ENCODE measurements at places on chromosomes 3 and 15.
A peak's percentile ranks its signal among the peaks of the same experiment; 100 is the strongest.

GRCh38 chr15:77647961-77648360 lies 15.2 kb upstream of the LINGO1 start:
- no peak for DNase-seq

DNA sequence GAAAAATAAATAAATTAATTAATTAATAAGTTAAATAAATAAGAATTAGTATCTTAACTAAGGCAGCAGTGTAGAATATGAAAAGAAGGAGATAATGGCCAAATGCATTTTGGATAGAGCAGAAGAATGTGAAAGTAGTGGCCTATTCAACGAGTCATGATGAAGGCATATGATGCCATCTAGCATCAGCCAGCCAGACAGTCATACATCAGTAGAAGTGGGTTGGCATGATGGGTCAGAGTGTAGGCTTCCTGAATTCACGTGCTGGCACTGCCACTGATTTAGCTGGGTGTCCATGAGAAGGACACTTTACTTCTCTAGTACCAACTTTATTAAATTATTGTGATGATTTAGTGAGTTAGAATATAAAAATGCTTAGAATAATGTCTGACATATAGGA lies 256.1 kb upstream of the ARPP21 start:
- no peak for DNase-seq

- DNase-seq = no peak
Measured at GRCh38 chr15:64634027-64634426, 141.4 kb downstream of the RBPMS2 start.

DNA sequence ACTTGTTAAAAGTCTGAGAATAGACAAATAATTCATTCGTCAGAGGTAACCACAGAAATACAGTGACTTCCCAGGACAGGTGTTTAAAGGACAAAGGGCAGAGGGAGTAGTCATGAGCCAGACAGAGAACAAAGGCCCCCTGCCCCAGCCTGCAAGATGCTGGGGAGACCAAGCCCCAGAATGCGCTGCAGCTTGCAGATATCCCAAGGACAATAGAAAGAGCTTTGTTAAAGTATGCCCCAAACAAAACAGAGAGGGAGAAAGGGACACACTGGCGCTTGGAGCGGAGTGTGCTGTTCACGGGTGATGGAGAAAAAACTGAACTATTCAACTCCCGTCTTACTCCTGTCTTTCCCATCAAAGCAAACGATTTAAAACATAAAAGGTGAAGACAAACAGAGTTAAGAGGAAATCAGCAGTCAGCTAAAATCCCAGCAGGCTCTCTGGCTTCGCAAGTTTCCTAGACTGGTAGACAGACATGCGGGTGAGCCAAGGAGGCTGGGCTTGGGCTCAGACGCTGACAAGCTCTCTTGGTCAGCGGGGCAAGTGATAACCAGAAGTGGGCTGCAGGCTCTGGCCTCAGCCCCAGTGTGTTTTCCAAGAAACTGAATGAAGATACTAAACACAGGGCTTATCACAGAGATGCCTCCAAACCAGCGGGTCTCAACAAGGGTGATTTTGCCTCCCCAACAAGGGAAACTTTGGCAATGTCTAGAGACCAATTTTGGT lies 130.1 kb downstream of the UACA start:
- no peak for DNase-seq

DNA sequence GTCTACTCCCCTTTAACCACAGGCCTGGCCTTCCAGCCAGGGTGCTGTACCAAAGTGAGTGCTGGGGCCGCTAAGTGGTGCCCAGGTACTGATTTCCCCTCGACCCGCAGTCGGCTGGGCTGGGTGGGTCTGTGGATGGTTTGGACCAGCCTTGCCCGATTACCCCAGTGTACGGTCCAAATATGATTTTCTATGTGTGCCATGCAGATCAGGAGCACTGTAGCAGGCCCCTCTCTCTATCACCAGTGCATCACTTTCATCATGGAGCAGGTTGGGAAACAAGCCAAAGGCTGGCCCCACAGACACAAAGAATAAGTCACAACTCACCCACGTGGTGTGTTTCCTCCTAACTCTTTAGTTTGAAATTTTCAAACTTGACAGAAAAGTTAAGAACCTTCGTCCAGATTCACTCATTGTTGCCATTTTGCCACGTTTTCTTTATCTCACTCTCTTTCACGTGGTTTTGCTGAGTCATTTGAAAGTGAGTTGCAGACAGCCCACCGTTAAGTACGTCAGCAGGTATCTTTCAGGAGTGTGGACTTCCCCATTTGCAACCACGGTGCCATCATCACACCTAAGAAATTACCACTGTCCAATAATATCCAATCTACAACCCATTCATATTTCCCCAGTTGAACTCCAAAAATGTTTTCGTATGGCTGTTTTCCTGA lies 37.0 kb downstream of the ZNF710 start:
- no peak for DNase-seq

GRCh38 chr3:3599016-3599415 lies 200.2 kb upstream of the LRRN1 start:
- no peak for DNase-seq

- peak; percentile 91 for DNase-seq
Measured at GRCh38 chr15:67109141-67110034, 44.0 kb downstream of the SMAD3 start.

GRCh38 chr3:72698154-72698917 lies 149.9 kb downstream of the SHQ1 start:
- no peak for DNase-seq

DNA sequence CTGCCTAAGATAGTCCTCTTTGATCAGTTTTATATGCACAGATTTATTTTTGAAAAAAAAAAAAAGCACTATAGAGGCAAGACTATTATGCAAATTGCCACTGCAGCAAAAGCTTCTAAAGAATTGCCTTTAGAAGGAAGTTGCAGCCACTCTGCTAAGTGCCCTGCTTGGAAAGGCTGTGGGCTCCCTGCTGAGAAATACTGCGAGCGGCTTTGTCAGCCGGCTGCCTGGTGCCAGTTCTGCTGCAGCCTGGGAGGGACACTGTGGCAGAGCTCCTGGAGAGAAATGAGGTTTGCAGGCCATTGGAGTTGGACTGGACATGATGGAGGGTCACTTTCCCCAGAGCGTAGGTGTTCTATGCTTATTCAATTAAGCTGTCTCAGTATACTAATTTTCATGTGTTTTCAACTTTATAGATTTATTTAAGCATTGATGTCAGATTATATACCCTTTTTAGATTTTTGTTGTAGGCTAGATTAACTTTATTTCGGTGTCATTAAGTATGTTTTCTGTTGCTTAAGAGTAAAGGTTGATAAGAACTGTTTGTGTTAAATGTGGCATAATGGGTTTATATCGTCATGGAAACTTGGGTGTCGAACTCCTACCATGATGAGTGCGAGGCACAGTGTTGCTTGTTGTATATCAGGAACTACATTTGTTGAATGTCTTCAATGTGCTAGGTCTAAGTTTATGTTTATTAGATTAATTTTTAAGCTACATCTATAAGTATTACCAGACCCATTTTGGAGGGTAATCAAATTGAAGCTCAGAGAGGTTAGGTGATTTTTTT lies 6.6 kb downstream of the MAP2K5 start:
- no peak for DNase-seq

GRCh38 chr3:15310491-15311370 lies 21.7 kb downstream of the SH3BP5 start:
- peak; percentile 8 for DNase-seq

DNA sequence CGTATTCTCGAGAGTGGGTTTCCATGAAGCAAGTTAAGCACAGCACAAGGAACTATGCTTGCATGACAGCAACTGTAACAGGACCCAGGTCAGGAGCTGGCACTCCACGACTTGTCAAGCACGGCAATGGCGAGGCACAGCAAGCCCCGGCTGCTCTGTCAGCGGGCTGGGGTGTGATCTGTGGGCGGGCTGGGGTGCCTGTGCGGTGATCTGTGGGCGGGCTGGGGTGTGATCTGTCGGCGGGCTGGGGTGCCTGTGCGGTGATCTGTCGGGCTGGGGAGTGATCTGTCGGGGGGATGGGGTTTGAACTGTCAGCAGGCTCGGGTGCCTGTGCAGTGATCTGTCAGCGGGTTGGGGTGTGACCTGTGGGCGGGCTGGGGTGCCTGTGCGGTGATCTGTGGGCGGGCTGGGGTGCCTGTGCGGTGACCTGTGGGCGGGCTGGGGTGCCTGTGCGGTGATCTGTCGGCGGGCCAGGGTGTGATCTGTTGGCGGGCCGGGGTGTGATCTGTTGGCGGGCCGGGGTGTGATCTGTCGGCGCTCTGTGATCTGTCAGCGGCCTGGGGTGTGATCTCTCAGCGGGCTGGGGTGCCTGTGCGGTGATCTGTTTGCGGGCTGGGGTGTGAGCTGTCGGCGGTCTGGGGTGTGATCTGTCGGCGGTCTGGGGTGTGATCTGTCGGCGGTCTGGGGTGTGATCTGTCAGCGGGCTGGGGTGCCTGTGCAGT lies 205.7 kb downstream of the XXYLT1 start:
- DNase-seq = peak; percentile 71

GRCh38 chr15:68413363-68414205 lies 18.4 kb downstream of the ITGA11 start:
- DNase-seq = no peak

- no peak for DNase-seq
Measured at GRCh38 chr3:145849115-145849514, 311.9 kb downstream of the PLOD2 start.

DNA sequence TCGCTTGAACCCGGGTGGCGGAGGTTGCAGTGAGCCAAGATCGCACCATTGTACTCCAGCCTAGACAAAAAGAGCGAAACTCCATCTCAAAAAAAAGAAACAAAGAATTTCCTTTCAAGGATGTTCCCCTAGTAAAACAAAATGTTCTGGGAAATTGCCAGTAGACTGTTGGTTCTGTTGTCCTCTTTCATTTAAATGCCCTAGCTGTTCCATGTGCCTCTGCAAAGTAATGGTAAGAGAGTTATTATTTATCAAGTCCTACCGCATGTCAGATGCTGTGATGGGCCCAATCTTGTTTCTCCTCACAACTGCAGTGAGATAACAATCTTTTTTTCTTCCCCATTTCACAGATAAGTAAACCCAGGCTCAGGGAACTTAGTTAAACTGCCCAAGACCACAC lies 254.3 kb upstream of the TPM1 start:
- no peak for DNase-seq

GRCh38 chr3:34175636-34176176 lies 377.3 kb downstream of the PDCD6IP start:
- no peak for DNase-seq

DNA sequence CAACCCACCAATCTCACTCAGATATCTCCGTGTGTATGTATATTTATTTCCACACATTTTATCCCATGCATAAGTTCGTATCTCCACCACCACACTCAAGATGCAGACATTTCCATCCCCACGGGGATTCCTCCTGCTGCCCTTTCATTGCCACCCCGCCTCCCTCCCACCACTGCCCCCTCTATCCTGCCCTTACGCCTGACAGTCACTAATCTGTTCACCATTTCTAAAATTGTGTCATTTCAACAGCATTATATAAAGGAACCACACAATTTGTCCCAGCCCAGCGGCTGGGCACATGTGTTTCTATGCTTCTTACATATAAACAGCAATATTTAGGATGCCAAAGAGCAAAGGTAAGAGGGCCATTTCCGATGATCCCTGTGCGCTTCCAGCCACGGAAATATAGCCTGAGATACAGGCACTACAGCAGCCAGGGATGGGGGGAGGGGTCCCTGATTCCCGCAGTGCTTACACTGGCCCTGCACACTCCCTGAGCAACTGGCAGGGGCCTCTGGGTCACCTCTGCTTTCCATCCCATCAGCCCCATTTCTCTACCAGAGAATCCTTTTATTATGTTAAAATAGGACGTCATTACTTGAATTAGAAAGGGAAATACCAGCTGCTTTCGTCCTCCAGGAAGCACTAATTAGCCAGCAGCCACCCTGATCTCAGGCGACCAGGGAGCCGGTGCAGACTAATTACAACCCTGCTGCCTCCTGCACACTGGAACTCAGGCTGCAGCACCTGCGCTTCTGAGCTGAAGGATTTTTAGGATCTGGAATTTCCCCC lies 372.0 kb upstream of the ATP10A start:
- no peak for DNase-seq

DNA sequence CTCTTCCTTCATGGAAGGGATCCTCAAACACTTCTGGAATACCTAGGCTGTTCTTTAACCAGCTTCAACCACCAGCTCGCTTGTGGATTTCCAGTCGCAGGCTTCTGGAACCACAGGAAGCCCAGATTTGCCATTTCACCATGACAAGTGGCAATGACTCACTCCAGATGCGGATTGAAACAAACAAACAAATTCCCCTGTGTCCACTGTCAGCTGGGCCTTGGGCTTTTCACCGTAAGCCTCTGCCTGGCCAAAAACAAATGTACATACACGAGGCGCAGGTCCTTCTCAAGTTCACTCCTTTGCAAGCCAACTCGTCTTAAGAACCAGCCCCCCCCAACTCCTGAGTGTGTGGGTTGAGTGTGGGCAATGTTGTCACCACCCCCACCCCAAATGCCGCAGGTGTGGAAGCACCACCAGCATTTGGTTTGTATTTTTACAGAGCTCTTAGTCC lies 8.8 kb downstream of the BCL6 start:
- DNase-seq = no peak

GRCh38 chr3:57077630-57078343 lies 17.3 kb downstream of the SPATA12 start:
- DNase-seq = no peak

- DNase-seq = no peak
Measured at GRCh38 chr3:106491796-106492195, 623.0 kb upstream of the CBLB start.

DNA sequence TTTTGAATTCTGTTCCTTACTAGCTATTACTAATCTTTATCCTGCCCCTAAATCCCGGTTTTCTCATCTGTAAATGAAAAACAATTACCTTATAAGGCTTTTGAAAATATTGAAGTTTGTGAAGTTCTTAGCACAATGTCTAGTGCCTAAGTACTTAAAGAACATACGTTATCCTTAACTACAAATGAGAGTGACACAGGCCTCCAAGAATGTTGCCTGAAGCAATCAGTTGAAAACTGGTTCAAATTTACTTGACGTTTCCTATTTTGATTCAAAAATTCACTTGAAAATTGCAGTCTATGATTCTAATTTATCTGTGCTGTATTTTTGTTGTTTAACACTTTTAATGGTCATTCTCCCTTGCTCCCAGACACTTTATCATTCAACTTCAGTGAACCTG lies 3.2 kb downstream of the SENP7 start:
- DNase-seq = no peak

GRCh38 chr15:66138892-66139590 lies 114.5 kb downstream of the MEGF11 start:
- DNase-seq = no peak

- DNase-seq = peak; percentile 40
Measured at GRCh38 chr15:99453637-99454030, 112.2 kb upstream of the MEF2A start.

DNA sequence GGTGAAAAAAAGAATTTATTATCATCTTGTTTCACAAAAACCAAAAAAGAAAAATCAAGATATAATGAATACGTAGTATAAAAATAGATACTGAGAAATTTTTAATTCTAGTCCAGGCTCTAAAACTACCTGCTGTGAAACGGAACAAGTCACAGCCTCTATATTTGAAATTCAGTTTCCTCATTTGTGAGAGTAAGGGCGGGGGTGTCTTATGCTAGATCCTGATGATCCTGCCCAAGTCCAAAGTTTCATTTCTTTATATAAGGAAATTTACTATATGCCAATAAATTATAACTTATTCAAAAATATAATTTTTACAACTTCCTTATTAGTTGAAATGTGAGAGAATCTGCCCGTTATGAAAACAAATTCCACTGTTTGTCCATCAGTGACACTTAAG lies 385.7 kb downstream of the CGGBP1 start:
- no peak for DNase-seq

Data from aorta (tissue), 5 donors.